ENCODE measurements at places on chromosomes 12 and 14. TPM values are rescaled to one million over a fixed set of nuclear protein-coding genes. Genes with fewer than 3 reads are reported as not detected.

The CCDC177 gene
- total RNA-seq, result not detected

The ANO4 gene
- total RNA-seq, result not detected

The FAR2 gene
- total RNA-seq, result 6.2 TPM

The IL23A gene
- 0.41 TPM for total RNA-seq

The NRIP2 gene
- total RNA-seq, result not detected

The OTUB2 gene
- 3.4 TPM for total RNA-seq

The TAS2R42 gene
- total RNA-seq, result not detected
